ENCODE measurements at places on chromosomes 1 and 21. TPM values are rescaled to one million over a fixed set of nuclear protein-coding genes. Genes with fewer than 3 reads are reported as not detected.

Gene USP21
- polyA plus RNA-seq, result 13.5 TPM

GRCh38 chr1:163265547-163265946 is 56.2 kb upstream of the NUF2 start:
- DNase-seq, result no peak

Gene GCSAML
- polyA plus RNA-seq, result not detected

DNA sequence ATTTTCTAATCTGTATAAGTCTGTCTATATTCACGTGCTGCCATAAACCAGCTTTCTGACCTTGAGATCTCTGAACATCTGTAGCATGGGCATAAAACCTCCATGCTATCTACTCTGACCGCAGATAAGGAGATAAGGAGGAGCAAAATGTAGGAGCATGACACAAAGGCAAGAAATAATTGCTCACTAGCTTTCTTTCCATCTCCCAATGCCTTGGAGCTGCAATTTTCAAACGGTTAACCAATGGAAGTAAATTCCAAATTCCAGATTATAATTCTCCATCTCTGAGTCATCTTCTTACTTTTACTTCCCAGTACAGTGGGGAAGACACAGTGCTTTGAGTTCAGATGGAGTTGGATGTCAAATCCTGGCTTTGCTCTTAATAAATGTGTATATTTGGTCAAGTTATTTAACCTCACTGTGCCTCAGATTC is 41.6 kb downstream of the CD58 start:
- no peak for DNase-seq

Gene KLHDC7A
- not detected for polyA plus RNA-seq

DNA sequence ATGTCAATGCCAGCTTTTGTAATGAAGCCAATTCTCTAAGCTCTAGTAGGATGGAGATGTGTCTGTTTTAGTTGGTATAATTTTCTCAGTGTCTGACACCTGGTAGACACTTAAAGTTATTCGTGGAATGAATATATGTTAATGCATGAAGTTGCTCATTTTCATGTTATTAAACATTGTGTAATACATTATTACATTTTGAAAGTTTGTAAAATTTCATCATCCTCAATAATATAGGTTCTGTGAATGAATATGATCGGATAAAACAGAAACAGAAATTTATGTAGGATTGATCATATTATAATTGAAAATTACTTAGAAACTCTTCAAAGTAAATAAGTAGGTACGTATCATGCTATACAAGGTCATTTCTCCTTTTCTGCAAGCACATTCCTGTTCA is 625.3 kb downstream of the PLA2G4A start:
- no peak for DNase-seq

Gene B3GALT2
- polyA plus RNA-seq, result 1.5 TPM

DNA sequence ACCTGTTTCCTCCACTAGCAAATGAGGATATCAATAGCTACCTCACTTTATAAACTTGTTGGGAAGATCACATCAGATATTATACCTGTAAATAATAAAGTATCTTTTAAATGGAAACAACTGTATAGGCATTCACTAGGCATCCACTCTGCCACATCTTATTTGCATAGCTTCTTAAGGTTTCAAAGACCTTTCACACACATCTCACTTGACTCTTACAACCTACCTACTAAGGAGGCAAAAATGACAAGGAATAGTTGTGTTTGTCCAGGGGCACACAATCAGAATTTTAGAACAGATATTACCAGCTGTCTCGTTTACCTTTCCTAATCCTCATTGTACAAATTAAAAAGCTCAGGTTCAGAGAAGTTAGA is 51.5 kb downstream of the VANGL2 start:
- no peak for DNase-seq

Gene SPATA6
- 2.6 TPM for polyA plus RNA-seq

DNA sequence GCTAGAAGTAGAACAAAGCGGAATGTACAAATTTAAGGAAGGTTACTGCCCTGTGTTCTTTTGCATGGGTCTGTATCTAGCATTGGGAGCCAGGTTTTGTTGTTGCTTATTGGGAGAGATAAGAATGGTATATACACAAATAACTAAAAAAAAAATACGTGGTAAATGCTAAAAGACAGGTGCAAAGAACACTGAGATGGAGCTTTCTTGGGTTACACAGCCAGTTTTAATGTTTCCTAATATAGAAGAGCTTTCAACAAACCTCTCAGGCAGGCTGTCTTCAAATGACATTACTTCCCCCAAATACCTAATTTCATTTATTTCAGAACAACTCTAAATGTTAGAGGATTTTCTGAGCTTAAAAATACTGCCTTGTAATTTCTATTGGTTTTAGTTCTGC is 1.4 kb upstream of the MDM4 start:
- DNase-seq, result no peak

GRCh38 chr21:28805885-28806284 is 186.8 kb downstream of the LTN1 start:
- DNase-seq, result peak; percentile 84

GRCh38 chr1:59900640-59901039 is 25.9 kb downstream of the CYP2J2 start:
- DNase-seq, result no peak

DNA sequence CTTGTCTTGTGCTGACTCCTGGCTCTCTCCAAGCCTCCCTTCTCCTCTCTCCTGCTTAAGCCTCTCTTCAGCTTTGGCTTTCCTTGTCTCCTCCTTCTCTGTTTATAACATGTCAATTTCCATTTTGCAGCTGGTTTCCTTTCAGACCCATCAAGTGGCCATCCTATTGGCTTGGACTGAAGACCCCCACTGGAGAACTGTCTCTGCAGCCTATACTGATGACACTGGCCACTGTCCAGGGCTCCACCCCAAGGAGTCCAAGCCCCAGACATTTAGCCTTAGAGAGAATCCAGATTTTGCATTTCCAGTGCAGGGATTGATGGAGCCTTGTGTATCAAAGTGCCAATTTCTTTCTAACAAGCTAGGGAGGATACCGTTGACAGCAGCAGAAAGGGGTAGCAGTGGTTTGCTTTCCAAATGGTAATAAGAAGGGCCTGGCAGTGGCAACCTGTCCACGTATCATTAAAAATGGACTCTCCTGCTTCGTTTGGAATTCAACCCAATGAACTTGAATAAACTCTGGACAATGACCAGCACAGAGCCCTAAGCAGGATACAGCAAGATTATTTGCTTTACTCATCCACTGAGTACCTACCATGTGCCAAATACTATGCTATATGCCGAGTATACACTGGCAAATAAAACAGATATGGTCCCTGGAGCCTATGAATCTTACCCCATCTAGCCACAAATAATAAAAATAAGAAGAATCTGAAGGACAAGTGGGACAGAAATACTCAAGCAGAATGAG is 6.5 kb downstream of the OVAAL start:
- no peak for DNase-seq

GRCh38 chr1:121525355-121525754 is 340.6 kb downstream of the SRGAP2C start:
- DNase-seq, result no peak

DNA sequence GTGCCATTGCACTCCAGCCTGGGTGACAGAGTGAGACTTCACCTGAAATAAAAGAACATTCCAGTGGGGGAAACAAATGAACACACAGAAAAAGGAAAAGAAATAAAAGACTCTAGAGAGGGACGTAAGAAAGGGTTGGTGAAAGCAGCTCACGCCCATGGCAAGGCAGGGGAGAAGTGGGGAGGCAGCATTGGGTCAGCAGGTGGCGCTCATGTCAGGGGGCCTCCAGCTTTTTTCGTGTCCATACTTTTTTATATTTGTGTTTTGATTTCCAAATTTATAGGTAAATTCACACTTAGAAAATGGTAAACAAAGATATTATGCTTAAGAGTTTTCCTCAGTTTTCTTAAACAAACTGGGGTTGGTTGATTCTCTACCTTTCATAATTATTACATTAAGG is 45.5 kb downstream of the VPS13D start:
- DNase-seq, result no peak

Gene GPR89B
- polyA plus RNA-seq, result 6.1 TPM

DNA sequence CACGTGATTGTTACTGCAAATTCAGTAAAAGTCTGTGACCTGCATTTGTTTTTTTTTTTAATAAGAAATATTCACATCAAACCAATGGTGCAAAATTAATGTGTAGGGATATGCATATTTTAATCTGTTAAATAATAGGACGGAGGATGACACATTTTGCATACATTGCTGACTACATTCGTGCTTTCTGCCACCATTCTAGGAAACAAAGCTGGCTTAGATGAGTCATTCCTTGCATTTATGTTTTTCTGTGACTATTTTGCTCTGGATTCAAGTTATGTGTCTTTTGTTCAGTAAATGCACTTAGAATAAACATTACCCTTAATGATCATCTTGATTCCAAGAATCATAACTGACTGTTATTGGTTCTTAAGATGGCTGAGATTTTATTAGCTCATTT is 23.9 kb upstream of the CYYR1 start:
- no peak for DNase-seq

Gene ANXA9
- polyA plus RNA-seq, result 0.21 TPM

GRCh38 chr1:55522353-55522903 is 307.3 kb upstream of the USP24 start:
- no peak for DNase-seq

Gene GJC2
- 0.92 TPM for polyA plus RNA-seq

DNA sequence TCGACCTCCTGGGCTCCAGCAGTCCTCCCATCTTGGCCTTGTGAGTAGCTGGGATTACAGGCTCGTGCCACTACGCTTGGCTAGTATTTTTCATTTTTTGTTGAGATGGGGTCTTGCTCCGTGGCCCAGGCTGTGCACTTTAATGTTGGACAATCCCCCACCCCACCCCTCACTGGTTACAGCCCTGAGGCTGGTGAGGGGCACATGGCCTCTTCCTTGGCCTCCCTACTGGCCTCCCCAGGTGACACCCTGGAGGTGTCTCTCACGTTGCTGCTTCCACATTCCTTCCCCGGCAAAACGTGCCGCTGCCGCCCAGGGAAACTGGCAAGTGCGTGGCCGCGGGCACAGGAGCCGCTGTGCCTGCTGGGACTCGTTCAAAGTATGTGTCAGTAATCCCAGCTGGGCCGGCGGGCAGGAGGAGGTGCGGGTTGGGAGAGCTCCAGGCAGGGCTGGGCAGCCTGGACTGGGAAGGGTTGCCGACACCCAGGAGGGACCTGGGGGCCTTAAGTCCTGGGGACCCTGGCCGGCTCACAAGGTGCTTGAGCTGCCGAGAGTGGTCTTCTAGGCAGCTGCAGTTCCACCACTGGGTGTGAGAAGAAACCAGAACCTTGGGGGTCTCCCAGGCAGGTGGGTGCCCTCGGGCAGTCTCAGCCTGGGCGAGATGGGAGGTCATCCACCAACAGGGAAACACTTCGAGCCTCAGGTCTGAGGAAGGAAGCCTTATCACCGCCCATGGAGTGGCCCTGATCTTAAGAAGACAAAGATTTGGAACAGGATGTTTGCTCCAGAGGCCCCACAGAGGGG is 6.5 kb downstream of the WNT3A start:
- no peak for DNase-seq

DNA sequence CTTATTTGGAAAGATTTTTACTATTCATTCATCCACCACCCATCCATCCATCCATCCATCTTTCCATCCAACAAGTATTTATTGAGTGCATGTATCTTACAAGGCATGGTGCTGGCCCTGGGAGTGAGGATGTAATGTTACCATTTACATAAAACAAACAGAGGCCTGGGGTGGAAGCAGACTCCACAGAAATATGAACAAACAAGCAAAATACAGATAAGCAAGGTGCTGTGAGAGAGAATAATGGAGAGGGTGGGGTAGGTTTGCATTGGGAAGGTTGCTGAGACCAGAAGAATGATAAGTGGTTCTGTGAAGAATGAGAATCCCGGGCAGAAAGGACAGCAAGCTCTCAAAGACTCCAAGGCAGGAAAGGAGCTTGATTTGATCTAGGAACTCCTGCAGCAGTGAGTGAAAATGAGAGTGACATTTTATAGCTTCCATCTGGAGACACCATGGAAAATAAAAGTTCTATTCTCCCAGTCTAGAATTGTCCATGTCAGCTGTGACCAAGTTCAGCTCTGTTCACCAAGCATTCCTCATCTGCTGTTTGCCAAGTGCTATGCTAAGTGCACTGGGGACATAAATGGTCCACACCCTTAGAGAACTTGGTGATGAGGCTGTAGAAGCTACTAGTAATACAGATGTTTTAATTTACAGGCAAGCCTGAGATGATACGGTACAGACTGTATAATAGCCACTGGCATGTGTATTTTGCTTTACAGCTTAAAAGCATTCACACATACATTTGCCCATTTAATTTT is 75.3 kb downstream of the PEX14 start:
- DNase-seq, result peak; percentile 26

DNA sequence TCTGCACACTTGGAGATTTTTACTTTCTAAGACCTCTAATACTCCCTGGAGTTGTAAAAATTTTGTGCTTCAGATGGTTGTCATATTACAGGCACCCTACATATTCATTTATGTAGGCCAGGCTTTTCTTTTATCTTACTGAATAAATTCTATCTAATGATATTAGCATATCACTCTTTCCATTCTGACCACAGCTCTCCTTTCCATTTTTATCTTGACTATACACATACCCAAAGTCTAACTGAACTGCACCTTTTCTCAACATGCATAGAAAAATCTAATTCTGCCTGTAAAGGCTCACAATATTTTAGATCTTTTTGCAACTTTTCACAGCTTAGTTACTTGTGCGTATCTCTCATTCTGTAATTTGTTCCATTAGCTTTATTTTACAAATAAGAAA is 52.7 kb upstream of the TSHB start:
- DNase-seq, result no peak

DNA sequence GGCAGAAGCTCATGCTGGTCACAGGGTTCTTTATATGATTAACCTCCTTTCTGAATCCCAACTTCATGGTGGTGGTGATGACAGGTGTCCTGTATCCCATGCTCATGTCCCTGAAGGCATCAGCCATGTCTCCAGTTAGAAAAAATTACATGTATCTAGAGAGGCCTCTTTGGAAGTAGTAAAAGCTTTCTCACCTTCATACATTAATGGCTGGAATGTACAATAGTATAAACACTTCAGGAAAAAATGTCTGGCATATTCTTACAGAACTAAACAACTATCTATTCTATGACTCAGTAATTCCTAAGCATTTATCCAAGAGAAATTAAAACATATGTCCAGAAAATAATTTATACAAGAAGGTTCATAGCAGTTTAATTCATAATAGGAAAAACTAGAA is 34.0 kb downstream of the ADAM30 start:
- DNase-seq, result no peak

GRCh38 chr1:59066236-59066635 is 230.7 kb upstream of the FGGY start:
- no peak for DNase-seq

DNA sequence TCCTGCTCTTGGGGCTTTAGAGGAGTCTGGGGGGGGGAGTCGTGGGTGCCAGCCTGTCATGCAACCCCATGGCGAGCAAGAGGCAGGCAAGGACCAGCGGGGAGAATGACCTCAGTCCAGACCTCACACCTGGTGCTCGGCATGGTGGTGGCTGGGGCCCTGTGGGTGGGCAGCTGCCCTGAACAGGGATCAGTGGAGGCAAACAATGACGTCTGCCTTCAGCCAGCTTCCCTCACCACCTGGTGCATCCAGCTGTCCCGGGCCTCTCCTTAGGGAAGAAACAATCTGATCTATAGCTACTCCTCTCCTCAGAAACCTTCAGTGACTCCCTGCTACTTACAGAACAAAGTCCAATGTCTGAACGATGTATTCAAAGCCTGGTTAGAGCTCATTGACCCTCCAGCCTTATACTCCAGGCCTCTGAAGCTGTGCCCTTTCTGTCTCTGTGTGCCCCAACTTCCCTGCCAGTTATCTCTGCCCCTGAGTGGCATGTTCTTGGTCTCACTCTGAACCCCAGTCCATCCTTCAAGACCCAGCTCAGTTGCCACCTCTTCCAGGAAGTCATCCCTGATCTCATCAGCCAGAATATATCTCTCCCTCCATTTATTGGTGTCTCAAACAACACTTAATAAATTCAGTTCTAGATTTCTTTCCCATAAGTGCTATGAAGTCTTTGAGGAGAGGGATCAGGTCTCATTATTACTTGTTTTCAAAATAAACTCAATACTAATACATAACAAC is 6.6 kb downstream of the PADI2 start:
- no peak for DNase-seq

Data from BJ (cell line).